Spleen (tissue), 13 donors: ENCODE measurements at places on chromosomes 2 and 18. TPM values are rescaled to one million over a fixed set of nuclear protein-coding genes. Genes with fewer than 3 reads are reported as not detected.

The RAB31 gene
- total RNA-seq, result 112 TPM

The SETBP1 gene
- total RNA-seq, result 38.8 TPM

The IL37 gene
- not detected for total RNA-seq

The ACADL gene
- total RNA-seq, result not detected

The KATNAL2 gene
- 4.5 TPM for total RNA-seq

The CAPN10 gene
- 82.6 TPM for total RNA-seq

The TTC31 gene
- 34.3 TPM for total RNA-seq

The RNMT gene
- total RNA-seq, result 22.5 TPM

The TNFAIP6 gene
- 19.7 TPM for total RNA-seq

The SMPD4 gene
- total RNA-seq, result 44.9 TPM

The ZNF521 gene
- total RNA-seq, result 111 TPM

The TMEM200C gene
- 2.5 TPM for total RNA-seq

The PUS10 gene
- total RNA-seq, result 12.6 TPM
